Central memory CD4-positive, alpha-beta T cell (primary cell): ENCODE measurements at places on chromosomes 2 and 18.
A peak's percentile ranks its signal among the peaks of the same experiment; 100 is the strongest.

DNA sequence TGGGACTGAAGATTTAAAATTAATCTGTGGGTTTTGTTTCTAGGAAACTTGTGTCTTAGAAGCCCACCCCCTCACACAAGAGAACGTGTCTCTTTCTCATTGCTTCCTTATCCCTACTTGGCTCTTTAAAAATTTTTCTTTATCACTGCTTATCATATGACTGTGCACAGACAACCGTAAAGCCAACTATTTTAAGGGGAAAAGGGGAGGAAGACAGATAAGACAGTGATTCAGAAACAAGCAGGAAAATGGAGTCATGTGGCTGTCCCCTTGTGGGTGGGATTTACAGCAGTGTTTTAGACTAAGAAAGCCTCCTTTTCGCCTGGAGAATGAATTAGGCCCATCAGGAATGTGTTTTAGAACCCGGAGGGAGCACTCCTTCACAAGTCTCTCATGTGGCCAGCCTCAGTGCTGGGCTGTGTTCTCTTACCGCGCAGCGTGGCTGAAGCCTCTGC lies 17.6 kb downstream of the PRKCE start:
- no peak for DNase-seq

DNA sequence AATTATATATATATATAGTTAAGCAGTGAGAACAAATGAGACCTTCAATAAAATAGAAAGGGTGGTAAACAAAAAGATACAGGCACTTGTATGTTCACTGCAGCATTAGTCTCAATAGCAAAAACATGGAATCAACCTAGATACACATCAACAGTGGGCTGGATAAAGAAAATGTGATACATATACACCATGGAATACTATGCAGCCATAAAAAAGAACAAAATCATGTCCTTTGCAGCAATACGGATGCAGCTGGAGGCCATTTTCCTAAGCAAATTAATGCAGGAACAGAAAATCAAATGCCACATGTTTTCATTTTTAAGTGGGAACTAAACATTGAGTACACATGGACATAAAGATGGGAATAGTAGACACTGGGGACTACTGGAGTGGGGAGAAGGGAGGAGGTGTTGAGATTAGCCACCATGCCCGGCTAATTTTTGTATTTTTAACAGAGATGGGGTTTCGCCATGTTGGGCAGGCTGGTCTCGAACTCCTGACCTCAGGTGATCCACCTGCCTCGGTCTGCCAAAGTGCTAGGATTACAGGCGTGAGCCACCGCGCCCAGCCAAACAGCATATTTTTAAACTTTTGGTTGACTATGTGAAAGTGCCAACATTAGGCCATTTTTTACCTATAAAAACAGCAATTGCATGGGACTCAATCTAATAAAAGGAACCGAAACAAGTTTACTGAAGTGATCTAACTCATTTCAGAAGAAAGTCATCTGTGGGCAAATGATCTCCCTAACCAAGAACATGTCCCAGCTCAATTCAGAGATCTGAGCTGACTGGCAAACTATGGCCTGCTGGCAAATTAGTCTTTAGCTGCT lies 23.7 kb downstream of the ICA1L start:
- no peak for DNase-seq

DNA sequence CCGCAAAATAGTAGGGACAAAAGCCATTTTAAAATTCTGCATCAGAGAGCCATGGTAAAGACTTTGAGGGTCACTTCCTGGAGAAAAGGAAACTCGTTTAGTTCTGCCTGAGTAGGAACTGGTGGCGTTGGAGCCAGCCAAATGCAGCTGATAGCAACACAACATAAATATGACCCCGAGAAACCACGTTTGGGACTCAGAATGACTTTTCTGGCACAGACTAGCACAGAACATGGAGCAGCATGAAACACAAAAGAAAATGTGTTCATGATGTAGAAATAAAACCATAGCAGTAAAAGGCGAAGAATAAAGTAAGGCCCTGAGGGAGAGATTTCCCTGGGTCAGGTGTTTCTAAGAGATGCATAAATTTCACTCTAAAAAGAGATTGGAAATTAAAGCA lies 149.2 kb upstream of the KLHL29 start:
- no peak for DNase-seq

GRCh38 chr2:3631161-3631850 lies 26.7 kb upstream of the ALLC start:
- DNase-seq, result no peak

DNA sequence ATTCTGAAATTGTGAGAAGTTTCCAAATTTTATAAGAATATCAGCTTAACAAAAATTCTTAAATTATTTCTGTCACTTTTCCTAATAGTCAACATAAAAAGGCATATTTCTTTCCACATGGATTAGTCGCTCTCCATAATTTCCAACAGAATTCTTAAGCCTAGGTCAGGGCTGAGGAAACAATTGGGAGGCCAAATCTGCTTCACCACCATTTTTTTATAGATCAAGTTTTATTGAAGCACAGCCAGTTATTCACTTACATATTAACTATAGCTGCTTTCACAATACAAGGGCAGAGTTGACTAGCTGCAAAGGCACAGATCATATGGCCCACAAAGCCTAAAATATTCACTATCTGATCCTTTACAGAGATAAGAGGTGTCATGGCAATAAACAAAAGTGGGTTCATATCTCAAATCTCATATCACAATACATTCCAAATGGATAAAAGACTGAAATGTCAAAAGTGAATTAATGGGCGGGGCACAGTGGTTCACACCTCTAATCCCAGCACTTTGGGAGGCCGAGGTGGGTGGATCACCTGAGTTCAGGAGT lies 18.7 kb downstream of the MEMO1 start:
- no peak for DNase-seq

DNA sequence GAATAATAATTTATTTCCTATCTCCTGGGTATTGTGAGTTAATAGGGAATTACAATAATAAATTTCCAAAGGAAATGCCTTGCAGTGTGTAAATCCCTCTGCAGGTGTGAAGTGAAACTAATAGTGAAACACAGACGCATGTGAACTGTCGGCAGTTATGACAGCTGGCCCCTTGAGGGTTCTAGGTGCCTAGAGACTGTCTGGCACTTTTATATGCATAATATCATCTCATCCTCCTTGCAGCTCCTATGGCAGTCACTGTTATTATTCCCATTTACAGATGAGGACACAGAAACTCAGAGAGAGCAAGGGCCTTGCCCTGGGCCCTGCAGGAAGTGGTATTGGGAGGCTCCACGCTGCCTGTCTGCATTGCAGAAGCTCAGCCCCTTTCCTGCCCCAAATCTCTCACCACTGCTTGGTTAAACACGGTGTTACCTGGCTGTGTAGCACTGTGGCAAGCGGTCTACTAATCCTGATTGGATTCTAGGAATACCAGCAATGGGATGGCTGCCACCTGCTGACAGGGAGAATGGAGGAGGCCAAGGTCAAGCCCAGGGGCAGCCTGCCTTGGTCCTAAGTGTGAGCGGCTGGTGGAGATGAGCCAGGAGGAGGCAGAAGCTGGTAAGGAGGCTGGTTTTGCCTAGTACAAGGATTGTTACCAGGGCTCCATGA lies 32.8 kb upstream of the ACKR3 start:
- peak; percentile 67 for DNase-seq

- DNase-seq, result no peak
These were observed 131.0 kb upstream of the COPS8 start for GRCh38 chr2:236954641-236955040.

DNA sequence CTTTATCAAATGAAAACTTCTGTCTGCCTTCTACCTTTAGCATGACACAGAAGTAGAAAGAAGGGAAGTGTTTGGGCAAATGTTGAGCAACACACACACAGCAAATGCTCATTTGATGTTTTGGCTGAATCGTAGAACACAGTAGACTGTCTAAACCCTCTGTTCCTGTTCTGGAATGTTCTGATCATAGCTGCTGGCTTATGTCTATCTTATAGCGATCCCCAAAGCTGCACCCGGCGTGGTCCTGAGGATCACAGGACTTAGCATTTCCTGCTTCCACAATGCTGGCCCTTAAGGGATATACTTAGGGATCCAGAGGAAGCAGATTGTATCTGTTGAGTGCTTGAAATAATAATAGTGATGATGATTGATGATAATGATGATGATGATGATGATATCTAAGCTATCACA lies 15.2 kb downstream of the GNLY start:
- DNase-seq, result no peak

- DNase-seq, result no peak
These were observed 61.8 kb downstream of the CXCR4 start for GRCh38 chr2:136055929-136056688.

DNA sequence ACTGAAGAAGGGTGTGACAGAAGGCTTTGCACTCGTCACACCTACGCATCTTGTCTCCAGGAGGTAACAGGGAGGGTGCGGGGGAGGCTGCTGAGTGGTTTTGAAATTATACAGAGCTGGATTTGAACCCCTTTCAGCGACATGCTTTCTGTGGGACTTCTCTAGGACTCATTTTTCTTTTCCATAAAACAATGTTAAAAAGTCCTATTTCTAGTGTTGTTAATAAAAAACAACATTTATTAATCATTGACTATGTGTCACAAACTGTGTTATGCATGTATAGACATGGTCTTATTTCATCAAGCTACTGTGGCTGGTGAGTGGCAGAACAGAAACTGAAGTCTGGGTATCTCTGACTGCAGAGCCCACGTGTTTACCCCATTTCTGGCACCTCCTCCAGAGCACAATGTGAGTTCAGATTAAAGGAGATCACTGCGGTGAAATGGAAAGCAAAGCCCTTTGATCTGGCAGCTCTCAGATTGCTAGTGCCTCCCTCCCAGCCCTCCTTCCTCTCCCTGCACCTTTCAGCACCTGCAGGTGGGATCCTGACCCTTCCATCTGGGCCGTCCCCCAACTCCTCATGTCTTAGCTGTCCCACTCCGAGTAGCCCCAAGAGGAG lies 315.5 kb upstream of the MYT1L start:
- peak; percentile 49 for DNase-seq

DNA sequence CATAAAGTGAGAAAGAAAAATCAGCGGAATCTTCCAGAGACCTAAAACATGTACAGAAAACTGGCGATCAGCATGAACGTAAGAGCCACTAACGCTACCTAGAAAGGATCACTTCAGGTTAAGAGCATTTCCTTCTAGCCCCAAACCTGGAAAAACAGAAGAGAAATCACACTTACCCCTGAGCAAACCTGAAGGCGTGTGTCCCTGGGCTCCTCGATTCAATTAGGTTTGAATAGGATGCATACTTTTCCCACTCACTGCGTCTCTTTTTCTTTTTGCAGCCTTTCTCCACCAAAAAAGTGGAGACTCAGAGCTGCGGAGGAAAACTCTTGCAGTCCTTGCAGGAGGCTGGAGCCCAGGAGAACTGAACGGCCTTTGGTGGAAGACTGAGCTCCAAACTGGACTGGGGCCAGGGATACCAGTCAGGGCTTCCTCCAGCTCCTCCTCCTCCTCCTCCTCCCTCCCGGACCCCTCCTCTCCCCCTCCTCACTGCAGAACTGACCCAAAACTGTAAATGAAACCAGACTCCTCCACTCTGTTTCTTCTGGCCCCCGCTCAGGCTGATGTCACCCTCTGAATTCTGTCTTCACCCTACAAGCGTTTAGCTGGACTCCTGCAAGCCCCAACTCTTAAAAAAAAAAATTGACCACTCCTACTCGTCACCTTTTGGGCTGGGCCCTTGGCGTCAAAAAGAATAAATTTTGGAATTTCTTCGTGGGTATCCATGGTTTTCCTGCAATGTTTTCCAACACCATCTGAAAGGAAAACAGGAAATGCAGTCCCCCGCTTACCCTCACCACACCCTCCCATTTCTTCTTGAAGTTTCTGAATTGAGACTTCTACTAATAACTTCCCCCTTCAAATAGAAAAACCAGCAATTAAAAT lies at the start of gene COL6A3:
Gene COL6A3 (minus strand): TSS at position 388 of the 885 bp plus-strand sequence. CDS start 17,347 bp downstream, outside the sequence.
- DNase-seq, result no peak

GRCh38 chr2:112973156-112973555 lies 4.7 kb upstream of the IL36G start:
- no peak for DNase-seq

DNA sequence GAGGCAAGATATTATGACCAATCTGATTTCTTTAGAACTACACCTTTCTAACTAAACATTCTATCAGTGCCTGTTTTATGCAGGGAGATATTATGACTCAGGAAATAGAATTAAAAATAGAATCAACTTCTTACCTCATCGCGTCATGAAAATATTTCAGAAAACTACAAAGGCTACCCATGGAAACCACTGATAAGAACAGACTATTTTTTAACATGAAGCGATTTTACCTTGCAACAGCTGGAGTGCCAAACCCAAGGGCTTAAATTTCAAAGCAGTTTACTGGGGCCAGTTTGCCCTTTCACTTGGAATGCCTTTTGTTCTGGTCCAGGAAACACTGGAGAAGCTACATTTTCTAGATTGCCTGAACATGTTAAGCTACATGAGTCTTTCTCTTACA lies 304.8 kb upstream of the CCDC68 start:
- DNase-seq, result no peak

GRCh38 chr2:186641132-186641806 lies 51.4 kb downstream of the ITGAV start:
- no peak for DNase-seq

DNA sequence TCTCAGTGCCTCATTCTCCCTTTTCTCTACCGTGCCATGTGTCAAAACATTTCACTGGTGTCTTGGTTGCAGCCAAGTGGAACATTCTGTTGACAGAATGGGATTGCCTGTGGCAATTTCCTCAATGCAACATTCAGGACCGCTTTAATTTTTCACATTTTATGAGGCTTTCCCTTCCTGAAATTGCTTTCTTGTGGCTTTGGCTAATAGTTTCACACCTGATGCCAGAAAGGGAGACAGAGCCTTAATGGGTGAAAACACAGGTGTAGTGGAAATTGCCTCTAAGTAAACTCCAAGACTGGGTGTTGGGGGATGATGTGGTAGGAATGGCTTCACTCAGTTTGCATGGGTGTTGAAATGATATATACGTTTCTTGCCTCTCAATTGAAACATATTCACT lies 278.3 kb downstream of the TSN start:
- DNase-seq, result no peak
